ENCODE measurements at places on chromosomes 5 and 9.

- no peak for DNase-seq
Observed at GRCh38 chr9:83133316-83133715, 70.4 kb upstream of the RASEF start.

GRCh38 chr5:96529559-96529958 lies 96.5 kb upstream of the PCSK1 start:
- DNase-seq = no peak

DNA sequence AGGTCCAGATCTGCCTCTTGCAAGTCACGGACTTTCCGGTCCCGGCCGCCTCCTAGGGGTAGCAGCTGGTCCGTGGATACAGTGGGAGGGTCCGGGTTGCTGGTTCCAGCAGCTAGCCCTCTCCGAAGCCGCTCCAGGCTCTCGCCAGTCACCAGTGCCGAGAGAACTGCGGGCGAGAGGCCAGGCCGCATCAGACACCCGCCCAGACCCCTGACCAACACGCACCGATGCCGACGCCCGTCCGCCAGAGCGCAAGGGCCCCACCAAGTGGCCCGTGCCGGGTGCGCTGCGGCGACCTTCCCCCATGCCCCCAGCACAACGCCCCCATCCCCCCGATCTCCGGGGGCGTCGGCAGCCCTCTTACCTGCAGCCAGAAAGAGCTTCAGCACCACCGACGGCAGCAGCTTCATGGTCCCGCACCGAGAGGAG lies 470 bp downstream of the HBEGF start:
- DNase-seq = no peak

- no peak for DNase-seq
Observed at GRCh38 chr5:90563108-90563507, 4.5 kb downstream of the ADGRV1 start.

GRCh38 chr5:111299831-111300432 lies 75.7 kb downstream of the CAMK4 start:
- no peak for DNase-seq

GRCh38 chr9:38336341-38336740 lies 56.2 kb upstream of the ALDH1B1 start:
- no peak for DNase-seq

- no peak for DNase-seq
Observed at GRCh38 chr5:93246090-93246855, 334.7 kb downstream of the NR2F1-AS1 start.

GRCh38 chr9:13728917-13729811 lies 449.7 kb upstream of the MPDZ start:
- DNase-seq = no peak

DNA sequence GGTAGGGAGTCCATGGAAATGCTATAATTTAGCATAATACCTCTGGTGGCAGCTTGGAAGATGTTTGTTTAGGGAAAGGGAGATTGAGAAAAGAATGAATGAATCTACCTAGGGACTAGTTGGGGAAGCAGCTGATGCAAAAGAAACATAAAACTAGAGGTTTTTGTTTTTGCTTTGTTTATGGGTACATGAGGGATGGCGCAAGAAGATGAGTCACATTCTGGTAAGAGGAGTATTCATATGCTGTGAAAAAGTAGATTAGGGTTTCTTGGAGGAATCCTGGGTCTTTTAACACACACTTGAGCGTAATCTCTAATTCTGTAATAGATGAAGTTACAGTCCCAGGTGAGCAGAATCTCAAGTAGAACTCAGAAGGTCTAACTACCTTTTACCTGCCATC lies 17.1 kb downstream of the C9orf43 start:
- no peak for DNase-seq

- DNase-seq = no peak
Observed at GRCh38 chr5:171128136-171128535, 180.9 kb upstream of the TLX3 start.

GRCh38 chr5:140043508-140043872 lies 391 bp upstream of the NRG2 start:
- no peak for DNase-seq

- no peak for DNase-seq
Observed at GRCh38 chr5:170173227-170173626, 59.6 kb upstream of the C5orf58 start.

DNA sequence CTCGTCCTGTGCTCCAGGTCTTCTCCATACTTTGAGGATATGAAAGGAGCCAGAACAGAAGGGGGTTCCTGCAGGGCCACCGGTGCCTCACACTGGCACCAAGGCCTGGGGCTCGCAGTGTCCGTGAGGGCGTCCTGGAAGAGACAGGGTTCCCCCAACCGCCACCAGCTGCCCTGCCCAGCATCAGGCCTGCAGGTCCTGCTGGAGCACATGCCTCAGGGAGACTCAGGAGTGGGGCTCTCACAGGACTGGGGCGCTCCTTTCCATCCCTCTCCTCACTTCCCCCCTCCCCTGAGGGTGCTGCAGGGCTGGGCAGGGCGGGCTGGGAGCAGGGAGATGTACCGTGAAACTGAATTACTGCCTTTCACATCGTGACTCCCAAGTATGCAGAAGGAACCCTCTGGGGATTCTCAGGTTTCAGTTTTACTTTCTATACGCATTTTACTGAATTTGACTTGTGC lies 31.7 kb downstream of the CEP72 start:
- no peak for DNase-seq

DNA sequence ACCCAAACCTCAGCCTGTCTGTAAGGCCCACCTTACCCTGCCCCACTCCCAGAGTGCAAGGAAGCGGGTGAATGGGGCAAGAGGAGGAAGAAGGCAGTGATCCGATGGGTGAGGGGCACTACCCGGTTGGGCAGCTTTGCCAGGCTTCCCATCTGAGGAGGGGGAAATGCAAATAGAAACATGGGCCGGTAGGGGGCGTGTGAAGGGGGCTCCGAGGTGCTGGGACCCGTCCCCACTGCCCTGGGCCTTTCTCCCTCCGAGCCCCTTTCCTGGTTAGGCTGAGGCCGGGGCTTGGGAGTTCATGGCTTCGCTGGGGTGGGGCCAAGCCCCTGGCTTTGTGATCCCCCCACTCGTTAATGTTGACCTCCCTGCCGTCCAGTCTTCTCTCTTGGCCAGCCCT lies 23.6 kb upstream of the MYORG start:
- no peak for DNase-seq

GRCh38 chr5:1636981-1637638 lies 113.3 kb upstream of the LPCAT1 start:
- DNase-seq = no peak

DNA sequence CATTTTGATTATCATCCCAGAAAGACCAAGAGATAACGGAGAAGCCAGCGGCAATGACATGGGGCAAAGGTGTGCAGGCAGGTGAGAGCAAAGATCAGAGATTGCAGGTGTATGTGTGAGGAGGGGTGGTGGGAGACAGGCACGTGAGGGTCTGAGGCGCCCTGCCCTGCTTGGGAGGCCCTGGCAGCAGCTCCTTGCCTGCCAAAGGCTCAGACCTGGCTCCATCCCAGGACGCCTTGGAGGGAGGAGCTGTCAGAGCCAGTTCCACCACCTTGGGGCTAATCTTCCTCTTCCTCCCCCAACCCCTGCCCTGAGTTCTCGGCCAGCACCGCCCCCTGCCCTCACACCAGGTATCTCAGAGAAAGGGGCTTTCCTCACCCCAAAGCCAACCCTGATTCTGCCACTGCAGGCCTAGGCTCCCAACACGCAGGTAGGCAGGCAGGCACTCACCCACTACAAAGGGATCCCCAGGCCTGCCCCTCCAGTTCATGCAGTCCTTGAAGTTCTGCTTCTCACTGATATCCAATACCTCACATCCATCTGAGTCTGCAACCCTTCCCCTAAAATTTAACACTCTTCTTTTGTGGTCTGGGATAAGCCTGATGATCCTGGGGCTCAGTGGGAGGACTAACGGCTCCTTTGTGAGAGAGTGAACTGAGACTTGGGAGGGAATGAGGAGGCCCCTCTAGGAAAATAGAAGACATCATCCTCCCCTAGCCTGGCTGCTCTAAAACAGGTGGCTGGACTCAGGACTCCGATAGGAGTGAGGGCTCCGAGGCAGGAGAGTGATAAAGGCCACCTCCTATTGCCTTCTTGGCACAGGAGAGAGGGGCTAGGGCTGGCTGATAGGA lies 1.8 kb downstream of the AQP3 start:
- DNase-seq = no peak

GRCh38 chr5:8845296-8845695 lies 700.6 kb downstream of the SEMA5A start:
- no peak for DNase-seq

DNA sequence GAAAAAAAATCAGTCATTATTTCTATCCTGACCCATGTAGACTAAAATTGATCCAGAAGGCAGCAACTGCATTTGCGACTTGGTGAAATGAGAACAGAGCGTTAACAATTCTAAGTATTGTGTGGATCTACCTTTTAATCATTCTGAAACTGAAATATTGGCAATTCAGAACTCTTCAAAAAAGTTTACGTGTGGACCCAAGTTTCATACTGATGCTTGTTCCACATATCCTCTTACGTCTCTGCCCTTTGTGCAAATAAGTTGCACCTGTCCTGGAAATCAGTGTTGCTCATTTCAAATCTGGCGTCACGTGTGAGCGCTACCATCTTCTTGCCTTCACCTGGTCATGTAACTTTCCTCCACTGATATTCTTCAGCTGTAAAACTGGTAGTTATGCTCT lies 74.7 kb downstream of the NTRK2 start:
- no peak for DNase-seq

GRCh38 chr5:13567819-13568218 lies 376.7 kb downstream of the DNAH5 start:
- DNase-seq = peak; percentile 72

- no peak for DNase-seq
Observed at GRCh38 chr9:127258606-127259471, 5.7 kb upstream of the GARNL3 start.

DNA sequence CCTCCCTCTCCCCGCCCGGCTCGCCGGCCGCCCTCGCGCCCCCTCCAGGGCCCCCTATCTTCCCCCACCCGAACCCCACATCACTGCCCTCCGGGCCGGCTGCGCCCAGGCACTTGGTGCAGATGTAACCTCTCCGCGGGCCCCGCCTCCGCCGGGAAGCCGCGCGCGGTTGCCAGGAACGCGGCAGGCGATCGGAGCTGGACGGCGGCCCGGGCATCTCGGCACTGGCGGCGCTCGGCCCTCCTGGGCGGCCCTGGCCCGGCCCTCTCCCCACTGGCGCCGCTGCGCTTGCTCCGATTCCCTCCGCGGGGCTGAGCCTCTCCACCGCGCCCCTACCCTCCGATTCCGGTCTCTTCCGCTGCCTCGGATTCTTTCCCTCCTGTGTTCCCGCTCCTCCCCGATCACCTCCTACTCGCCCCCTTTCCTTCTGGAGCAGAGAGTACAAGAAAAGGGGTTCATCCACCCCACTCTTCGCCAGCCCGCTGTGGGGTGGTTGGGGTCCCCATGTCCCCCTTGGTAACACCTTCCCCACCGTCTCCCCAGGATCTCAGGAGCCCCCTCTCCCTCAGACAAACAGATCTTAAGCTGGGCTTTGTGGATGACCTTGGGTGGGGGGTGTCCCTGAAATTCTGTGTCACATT lies 70.6 kb downstream of the C9orf50 start:
- DNase-seq = no peak

GRCh38 chr5:61407706-61408270 lies 75.7 kb downstream of the ZSWIM6 start:
- no peak for DNase-seq

DNA sequence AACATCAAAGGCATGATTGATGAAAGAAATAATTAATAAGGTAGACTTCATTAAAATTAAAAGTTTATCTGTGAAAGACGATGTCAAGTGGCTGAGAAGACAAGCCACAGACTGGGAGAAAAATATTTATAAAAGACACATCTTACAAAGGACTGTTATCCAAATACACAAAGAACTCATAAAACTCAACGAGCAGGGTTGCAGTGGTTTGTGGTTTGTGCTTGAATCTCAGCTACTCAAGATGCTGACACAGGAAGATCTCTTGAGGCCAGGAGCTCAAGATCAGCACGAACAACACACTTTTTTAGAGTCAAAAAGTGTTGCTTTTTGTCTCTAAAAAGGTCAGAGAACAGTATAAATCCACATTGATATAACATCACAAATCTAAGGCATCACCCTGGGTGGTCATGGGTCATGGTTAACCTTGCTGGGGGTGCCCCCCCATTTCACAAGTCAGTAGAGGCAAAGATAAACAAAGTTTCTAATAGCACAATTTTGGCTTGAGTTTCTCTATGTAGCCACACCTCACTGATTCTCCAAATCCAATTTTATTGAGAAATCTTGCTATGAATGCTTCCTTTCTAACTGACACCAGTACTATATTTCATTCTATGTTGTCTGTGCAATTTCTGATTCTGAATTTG lies 342.9 kb upstream of the RPS23 start:
- no peak for DNase-seq

DNA sequence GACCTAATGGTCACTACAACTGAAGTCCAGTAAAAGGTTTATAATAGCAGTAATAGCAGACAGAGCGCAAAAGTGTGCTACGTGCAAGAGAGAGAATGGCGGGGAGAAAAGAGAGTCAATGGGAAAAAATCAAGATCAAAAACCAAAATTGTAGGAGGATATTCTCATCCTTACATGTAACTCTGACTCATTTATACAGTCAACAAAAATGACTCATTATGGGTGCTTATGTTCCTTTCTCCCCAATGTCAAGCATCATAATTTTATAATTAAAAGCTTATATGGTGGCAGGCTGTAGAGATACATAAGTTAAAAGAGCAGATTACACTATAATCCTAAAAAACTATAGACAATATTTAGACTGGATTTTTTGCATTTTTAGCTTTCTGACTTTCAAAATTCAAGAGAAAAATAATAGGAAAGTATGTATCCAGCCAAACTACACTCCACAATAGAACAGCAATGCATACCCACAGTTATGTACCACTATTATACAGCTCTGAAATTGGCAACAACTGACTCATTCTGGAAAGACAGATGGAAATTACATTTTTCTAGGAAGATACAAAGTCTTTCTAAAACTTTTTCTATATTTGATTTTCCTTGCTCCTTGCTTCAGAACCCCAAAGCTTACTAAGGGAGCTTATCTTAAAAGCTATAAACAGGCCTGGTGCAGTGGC lies 78.4 kb downstream of the PLPP1 start:
- no peak for DNase-seq

GRCh38 chr5:132822650-132823480 lies 7.6 kb downstream of the SHROOM1 start:
- no peak for DNase-seq

- DNase-seq = no peak
Observed at GRCh38 chr9:34809504-34810186, 99.7 kb upstream of the CCL21 start.
